ENCODE measurements at places on chromosomes 11 and 22.
A peak's percentile ranks its signal among the peaks of the same experiment; 100 is the strongest.

- DNase-seq: no peak
These were observed 35.9 kb downstream of the ARAP1 start for GRCh38 chr11:72716290-72716689.

DNA sequence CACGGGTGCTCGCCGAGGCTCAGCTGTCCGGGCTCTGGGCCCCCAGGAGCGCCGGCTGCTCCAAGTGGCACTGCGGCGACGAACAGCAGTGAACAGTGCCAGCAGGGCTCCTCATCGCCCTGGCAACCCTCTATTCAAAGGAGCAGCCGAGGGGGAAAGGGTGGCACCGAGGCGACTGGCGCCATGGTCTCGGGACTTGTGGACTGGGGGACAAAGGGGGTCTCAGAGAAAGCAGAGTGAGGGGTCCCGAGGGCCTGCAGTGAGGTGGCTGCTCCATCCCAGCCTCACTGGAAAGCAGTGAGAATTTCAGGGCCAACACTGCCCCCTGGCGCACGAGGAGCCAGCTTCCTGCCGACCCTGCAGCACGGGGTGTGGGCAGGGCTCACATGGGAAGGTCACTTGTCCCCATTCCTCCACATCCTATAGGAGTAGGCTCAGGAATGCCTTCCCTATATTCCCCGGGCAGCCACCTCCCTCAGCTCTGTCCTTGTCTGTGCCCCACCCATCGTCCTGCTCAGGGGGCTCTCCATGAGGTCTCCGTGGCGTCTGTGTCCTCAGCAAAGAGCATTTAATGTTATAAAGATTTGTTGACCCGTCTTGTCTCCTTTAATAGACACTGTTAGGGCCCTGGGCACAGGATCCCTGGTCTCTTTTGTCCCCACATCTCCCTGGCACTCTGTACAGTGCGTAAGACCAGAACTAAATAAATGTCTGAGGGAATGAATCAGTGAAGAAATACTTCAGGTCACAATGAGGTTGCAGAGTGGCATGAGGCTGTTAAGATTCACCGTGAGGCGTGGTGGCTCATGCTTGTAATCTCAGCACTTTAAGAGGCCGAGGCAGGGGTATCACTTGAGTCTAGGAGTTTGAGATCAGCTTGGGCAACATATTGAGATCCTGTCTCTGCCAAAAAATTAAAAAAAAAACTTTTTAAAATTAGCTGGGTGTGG is 26.4 kb downstream of the LRFN4 start:
- DNase-seq: peak; percentile 27

DNA sequence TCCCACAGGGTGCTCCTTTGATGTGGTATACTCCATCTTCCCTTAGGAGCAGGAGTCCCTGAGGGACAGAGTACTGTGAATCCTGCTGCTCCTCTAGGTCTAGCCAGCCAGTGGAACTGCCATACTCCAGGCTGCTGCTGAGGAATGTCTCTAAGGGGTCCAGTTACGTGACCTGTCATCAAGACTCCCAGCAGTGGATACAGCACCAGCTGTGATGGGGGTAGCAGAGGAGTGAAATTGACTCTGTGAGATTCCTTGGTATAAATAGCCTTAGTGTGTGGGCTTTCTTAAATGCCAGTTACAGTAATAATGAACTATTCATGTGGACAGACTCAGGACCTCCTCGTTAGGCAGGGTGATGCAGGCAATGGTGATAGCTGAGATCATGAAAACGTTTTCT is 140.4 kb upstream of the LUZP2 start:
- DNase-seq: no peak

DNA sequence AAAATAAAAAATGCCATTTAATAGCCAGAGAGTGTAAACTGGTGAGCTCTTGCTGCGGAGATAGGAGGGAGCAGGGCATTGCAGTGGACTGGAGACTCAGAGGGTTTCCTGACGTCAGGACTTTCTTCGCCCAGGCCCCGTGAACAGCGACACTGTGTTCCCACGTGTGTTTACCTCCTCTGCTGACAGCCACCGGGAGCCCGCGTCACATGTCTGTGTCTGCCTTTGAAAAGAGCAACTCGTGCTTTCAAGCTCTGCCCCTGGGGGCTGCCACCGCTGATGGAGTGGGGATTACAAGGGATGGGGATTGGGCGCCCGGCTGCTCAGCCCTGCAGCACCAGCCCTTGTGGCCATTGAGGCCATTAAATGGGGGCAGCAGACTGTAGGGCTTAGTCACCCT is 3.3 kb downstream of the TANGO2 start:
- DNase-seq: no peak

DNA sequence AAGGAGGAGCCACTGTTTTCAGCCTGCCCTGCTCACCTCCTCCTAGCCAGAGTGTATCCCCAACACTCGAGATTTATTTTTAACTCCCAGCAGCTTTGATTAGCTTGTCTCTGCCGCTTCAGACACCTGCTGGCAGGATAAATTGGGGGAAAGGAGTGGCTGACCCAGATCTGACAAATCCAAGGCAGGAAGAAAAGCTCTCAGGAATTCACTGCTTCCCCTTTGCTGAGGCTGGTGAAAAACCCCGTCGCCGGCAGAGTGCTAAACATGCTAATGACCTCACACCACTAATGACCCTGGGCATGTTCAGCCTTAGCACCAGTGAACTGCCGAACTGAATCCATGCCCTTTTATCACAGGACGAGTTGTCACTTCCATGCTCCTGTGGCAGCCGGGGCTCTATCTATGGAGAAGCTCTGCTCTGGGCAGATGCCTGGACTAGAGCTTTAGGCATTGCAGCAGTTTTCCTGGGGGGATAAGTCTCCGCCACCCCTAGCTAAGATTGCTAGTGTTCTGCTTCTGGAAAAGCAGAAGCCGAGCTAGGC is 52.2 kb downstream of the FEZ1 start:
- DNase-seq: no peak

DNA sequence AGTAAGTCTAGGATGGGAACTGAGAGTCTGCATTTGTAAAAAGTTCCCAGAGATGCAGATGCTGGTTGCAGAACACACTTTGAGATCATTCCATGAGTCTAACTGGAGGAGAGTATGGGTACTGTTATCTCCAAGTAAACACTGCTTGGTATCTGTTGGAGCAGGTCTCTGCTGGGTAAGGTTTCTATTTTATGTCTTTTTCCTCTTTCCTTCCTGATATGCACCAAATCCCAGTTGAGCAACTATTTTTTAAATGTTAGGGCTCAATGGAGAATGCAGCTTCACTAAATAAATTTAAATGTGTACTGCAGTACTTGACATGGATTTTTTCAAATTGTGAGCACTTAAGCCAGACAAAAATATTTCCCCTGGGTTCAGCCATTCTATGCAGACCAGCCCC is 48.5 kb downstream of the BDNF start:
- no peak for DNase-seq

GRCh38 chr22:32059426-32059825 is 16.4 kb downstream of the SLC5A1 start:
- DNase-seq: no peak

DNA sequence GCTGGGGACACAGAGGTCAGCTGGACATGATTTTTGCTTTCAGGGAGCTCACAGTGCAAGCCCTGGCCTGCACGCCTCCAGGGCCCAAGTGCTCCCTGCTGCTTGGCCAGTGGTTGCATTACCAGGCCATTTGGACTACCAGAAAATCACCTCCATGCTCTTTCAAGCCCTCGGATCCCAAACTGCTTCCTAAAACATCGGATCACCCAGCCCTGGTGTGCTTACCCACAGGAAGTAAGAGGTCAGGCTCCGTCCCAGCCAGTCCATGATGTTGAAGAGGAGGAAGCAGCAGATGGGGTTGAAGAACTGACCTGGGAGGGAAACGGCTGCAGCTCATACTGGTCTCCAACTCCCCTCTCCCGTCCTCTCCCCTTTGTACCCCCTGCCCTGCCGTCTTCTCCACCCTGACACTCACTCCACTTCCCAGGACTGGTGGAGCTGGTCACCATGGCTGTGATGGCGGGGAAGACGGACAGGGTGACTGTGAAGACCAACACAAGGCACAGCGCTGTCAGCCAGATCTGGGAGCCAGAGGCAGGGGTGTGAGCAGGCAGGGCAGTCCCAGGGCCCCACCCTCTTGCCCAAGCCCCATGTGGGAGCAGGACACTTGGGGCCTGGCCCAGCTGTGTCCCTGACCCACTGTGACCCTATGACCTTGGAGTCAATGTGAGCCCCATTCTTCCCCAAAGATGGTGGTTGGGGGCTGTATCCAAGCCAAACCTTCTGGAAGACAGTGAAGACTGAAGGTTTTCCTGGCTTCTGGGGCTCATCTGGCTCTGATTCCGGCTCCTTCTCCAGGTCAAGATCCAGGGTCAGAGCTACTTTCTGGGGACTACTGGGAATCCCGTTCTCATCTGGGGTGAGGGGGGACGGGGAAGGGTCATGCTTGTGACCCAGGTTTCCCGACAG is 5.6 kb downstream of the SLC29A2 start:
- DNase-seq: no peak

DNA sequence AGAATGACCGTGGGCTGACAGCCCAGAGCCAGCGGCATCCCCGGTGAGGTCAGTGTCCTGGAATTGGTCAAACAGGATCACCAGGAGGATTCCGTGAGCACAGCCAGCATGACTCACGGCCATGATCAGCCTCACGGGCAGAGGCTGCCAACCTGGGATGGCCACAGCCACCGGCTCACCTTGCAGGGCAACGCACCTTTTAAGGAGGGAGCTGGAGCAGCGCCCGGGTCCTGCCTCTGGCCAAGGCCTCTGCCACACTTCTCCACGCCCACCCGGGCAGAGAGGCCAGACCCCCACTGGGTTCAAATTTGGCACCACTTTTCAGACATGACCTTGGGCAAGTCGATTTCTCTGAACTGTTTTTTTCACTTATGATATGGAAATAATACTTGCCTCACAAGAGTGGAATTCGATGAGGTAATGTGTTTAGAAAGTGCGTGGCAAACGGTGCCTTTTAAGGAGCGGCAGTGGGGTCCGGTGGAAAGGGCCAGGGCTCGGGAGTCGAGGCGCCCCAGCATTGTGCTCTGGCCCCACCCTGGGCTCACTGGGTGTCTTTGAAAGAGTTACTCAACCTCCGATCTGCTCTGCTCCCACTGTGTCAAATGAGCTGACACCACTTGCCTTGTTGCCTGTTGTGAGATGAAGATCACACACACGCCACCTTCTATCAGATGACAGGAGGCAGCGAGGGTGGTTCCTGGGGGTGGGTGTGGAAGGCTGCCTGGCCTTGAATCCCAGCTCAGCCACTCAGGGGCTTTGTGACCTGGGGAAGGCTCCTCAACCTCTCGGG is 16.0 kb downstream of the TXN2 start:
- DNase-seq: peak; percentile 86

DNA sequence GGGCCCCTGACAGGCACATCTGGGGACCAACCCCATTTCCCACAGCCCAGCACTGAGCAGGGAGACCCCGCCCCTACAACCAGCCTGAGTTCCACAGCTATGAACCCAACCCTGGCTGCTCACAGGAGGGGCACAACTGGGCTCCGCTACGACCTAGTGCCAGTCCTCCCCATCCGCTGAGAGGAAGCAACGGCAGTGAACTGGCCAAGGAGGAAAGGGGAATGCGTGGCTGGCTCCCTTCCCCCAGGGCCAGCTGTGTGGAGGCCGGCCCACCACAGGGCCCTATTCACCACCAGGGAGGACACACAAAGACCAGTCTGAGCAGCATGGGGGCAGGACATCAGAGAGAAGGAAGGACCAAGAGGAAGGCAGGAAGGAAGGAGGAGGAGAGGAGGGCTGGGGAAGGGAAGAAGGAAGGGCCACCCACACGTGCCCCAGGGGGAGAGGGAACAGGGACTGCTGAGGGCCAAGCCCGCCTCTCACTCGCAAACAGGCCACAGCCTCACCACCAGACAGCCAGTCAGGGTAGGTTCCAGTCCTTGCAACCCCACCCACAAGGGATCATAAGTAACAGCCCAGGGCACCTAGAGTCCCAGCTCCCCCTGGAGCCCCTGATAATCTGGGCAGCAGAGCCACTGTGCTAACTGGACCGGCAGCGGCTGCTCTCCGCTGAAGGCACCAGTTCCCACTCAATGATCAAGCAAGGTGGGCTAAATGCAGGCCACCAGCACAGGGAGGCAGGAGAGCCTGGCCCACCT is 8.5 kb upstream of the GAL3ST1 start:
- no peak for DNase-seq

- DNase-seq: no peak
These were observed 5.5 kb downstream of the EHF start for GRCh38 chr11:34626393-34626792.

DNA sequence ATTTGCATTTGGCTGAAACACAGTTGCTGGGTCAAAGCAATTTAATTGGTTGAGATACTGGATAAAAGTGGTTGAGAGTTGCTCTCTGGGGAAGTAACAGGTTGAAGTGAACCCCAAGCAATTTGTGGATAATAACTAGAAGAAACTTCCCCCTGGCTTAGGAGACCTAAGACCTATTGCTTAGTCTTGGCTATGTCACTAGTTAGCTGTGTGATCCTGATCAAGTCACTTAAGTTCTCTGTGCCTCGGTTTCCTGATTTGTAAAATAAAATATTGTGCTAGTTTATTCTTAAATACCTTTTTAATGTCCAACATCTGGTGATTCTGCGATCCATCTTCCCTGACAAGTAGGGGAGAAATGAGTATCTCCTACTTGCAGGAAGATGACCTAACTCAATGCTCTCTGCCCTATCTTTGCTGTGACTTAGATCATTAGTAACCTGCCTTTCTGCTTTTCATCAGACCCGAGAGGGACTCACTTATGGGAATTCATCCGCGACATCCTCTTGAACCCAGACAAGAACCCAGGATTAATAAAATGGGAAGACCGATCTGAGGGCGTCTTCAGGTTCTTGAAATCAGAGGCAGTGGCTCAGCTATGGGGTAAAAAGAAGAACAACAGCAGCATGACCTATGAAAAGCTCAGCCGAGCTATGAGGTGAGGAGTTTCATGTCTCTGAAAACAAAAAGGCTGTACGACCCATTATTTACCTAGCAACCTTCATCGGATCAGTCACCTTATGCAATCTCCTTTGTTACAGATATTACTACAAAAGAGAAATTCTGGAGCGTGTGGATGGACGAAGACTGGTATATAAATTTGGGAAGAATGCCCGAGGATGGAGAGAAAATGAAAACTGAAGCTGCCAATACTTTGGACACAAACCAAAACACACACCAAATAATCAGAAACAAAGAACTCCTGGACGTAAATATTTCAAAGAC is 37.5 kb downstream of the EHF start:
- no peak for DNase-seq

- no peak for DNase-seq
These were observed 20.7 kb upstream of the EMID1 start for GRCh38 chr22:29184849-29185490.

DNA sequence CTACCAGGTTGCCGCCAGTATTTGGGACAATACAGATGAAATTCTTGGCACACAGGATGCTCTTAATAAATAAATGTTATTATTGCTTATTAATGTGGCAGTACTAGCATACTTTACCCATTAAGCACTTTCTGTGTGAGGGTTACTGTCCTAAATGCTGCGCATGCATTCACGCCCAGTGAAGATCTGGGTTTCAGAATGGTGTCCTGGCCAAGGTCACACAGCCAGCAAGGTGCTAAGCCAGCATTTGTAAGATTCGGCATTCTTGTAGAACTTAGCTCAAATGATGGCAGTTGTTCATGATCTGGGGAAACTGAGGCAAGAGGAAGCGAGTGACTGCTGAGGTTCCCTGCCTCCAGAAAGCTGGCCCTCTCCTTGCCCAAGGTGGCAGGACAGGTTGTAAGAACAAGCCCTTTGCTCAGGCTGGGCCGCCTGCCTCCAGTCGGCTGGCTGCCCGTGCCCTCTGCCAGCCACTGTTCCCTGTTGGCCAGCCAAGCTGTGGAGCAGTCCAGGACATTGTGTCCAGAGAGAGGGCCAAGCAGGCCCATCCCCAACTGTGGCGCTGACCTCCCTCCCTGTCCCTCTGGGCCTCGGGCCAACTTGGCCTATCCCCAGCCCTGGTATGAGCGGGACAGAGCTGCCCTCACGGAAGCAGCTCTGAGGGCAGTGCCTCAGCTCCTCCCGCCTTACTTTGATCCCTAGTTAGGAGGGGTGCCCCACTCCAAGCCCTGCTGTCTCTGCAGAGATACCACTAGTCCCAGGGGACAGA is 28.8 kb downstream of the TOB2 start:
- DNase-seq: peak; percentile 46
